Stimulated activated naive CD4-positive, alpha-beta T cell (primary cell): ENCODE measurements at places on chromosomes 1 and 21.

- DNase-seq = no peak
Observed at GRCh38 chr1:106944721-106945120, 111.8 kb upstream of the PRMT6 start.

DNA sequence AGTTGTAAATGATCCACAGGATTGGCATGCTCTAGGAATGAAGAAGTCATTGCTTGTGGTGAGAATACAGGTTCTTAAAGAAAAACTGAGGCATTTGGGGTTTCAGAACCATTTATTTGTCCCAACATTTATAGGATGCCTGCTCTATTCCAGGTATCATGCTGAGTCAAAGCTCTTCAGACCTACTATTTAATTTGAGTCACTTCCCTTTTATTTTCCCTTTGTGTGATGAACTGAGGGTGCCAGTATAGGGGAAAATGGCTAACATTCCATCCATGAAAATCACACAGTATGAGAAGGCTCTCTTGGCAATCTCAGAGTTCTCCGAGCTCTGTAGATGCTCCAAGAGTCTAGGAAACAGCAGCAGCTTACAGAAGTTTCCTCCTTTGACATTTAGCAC lies 110.4 kb downstream of the RNF220 start:
- DNase-seq = no peak

DNA sequence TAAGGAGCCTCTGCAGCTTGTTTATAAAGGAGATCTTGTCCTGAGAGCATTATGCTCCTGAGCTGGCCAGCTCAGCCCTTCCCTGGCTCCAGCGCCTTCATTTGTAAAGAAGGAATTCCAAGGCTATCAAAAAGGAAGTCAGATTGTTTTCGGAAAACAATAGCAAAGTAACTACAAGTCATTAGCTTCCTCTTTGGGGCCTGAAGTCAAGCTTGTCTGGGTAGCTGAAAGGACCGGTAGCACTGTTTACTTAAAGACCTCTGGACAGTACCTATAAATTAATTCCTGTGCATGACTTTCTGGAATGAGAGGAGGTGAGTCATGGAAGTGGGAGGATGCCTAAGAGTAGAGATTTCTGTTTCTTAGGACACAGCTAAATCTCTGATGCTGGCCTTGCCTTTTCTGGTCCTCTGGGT lies 20.7 kb upstream of the GJA5 start:
- DNase-seq = no peak

DNA sequence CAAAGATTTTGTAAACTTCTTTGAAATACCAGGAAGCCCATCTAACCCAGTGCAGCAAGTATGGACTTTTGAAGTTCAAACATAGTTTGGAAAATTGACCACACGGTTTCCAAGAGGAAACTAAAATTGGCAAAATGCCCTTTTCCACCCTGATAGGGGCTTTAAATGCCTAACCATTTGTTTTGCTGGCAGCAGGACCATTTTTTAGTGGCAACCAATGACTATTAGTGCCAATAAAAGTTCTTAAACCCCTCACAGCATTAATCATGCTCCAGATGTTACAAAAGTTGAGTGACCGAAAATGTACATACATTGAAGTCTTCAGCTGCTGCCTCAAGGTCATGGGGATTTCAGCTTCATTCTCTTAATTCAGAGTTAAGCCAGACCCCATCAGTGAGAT lies 46.4 kb upstream of the ENAH start:
- no peak for DNase-seq

GRCh38 chr1:8671306-8671917 lies 146.0 kb downstream of the RERE start:
- DNase-seq = no peak

- DNase-seq = peak; percentile 14
Observed at GRCh38 chr1:64545118-64545843, 75.4 kb downstream of the CACHD1 start.
